Stimulated activated naive CD4-positive, alpha-beta T cell (primary cell): ENCODE measurements at places on chromosomes 13 and 19.

DNA sequence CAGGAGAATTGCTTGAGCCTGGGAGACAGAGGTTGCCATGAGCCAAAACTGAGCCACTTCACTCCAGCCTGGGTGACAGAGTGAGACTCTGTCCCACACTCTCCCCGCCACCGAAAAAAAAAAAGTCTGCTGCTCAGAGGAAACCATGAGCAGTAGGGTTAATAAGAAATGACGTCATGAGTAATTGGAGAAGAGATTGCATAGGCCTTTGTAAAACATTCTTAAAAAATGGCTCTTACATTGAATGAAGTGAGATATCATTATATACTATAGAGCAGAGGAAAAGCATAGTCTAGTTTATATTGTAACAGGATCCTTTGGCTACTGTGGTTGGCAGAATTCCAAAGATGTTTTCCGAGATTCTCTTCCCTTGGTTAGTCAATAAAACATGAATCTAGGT lies 228.2 kb downstream of the PCDH20 start:
- DNase-seq = no peak

GRCh38 chr13:114120591-114121011 lies 11.8 kb downstream of the RASA3 start:
- DNase-seq = no peak

DNA sequence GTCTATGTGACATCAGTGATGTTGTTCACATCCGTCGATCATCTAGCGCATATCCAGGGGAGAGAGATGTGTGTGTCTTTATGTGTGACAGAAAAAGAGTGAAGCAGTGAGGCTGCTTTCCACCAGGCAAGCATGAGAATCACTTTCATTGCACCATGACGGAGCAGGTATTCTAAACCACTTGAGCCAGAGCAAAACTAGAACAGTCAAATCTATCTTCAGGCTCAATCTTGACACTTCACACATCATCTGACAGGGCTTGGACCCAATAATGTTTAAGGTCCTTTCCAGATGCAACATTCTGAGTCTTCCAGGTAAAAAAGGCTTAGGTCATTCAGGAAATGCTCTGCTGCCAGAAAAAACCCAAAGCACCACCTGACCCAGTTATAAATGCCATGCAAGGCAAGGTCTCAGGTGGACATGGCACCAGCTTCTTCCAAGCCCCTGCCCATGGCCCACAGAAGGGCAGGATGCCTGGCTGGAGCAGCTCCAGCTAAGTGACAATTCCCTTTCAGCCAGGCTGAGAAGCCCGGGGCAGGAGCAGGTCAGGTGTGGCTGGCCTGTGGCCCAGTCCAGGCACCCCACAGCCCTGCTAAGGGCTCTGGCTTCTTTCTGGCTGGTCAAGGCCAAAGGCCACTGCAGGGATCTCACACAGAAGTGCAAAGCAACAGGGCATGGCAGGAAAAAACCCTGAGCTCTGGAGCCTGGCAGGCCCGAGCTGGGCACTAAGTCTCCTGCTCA lies 5.0 kb downstream of the ELAVL1 start:
- no peak for DNase-seq

- no peak for DNase-seq
These were observed 14.2 kb upstream of the LENG8 start for GRCh38 chr19:54434873-54435214.

DNA sequence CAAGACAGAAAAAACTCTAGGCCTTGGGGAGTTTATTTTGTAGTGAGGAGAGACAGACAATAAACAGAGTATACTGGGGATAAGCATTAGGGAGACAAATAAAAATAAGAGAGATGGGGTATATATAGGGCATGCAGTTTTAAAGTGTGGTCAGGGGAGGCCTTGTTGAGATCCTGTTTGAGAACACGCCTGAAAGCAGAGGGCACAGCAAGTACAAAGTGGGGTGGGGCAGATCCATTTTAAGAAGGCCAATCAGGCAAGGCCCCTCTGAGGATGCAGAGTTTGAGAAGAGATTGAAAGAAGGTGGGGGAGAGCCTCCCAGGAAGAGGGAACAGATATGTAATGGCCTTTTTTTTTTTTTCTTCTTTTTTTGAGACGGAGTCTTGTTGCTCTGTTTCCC lies 2.1 kb downstream of the PPP2R1A start:
- DNase-seq = no peak

DNA sequence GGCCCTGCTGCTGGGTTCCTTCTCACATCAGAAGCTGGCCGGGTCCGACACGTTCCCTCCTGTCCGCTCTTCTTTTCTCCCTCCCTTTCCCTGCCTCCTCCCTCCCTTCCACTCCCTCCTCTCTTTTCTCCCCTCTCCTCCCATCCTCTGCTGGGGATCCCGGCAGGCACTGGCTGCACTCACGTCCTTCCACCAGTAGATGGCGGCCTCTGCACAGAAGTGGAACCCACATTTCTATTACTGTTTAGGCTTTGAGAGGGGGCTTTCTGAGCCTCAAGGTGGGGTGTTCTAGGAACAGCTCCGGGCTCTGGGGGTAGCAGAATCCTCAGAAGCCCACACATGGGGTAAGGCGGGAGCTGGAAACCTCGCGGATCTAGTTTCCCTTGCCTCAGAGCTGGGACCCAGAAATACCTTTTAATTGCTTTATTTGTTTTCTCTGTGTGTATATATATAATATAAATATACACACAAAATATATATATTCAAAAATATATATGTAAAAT lies 294.2 kb downstream of the ZNF536 start:
- DNase-seq = peak; percentile 6

DNA sequence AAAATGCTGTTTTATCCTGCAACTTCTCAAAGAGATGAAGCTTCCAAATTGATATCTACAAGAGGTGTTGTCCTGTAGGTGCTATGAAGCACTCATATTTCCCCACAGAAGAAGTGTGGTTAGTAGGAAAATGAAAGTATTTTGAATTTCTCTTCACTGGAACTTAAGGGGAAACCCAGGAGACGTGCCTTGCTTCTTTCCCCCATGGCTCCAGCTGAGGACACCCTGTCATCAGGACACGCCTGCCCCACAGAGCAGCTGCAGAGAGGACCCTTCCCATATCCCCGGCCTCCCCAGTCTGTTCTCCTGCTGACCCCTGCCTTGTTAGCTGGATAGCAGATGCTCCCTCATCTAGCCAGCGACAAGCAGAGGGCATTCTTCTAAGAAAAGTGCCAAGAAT lies 371.3 kb downstream of the COG6 start:
- DNase-seq = no peak

DNA sequence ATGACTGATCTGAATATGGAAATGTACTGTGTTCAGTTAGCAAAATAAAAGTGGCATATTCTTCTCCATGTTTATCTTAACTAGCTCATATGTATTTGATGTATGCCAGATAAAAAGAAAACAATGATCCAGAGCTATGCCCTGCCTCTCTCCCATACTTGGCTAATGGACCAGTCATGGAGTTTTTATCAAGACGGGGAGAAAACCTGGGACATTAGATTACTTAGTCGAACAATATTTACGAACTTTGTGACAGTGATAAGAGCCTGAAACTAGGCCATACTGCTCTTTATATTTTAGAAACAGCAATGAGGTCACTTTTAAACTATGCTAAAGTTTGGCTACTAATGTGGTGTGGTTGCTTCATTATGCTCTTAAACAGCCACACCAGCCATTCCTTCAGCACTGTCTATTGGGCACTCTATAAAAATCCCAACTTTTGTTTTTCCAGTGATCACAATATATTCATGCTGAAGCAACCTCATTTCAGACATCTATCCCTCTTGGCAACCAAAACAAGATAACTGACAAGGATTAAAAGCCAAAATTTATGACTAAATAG lies 265.0 kb downstream of the FGF14 start:
- no peak for DNase-seq

DNA sequence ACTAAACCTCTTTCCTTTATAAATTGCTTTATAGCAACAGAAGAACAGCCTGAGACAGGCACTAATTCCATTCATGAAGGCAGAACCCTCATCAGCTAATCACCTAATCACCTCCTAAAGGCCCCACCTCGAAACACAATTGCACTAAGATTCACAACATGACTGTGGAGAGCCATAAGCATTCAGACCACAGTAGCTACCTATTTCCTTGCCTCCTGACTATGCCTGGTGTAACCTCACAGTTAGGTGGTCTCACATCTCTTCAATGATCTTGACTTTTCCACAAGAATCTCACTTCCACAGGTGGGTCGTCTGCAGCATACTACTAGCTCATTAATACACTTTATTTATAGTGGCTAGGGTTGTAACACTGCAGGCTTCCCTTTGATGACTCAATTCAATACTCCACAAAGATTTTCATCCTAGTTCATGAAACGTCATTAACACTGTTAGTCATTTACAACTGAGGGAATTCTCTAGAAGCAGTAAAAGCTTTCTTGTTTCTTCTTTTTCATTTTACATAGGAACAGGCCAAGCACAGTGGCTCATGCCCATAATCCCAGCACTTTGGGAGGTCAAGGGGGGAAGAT lies 27.1 kb downstream of the STK24 start:
- DNase-seq = no peak

GRCh38 chr13:28585561-28585960 lies 73.4 kb upstream of the POMP start:
- DNase-seq = no peak

DNA sequence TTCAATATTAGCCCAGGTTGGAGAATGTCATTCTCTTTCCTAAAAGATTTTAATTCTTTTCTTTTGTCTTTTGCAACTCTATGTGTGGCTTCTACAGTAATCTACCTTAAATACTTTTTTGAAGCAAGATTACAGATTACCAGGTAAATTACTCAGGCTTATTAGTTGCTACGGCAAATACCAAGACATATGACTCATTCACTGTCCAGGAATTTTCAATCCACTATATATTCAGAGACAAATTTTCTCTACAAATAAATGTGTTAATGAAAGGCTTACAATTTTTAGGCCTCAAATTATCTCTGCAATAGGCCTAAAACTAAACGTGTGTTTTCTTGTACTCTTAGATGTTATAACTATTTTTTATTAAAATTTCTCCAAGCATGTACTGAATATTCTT lies 631.3 kb downstream of the DIAPH3 start:
- no peak for DNase-seq

- DNase-seq = no peak
These were observed 29.5 kb upstream of the SACS start for GRCh38 chr13:23462815-23463559.

DNA sequence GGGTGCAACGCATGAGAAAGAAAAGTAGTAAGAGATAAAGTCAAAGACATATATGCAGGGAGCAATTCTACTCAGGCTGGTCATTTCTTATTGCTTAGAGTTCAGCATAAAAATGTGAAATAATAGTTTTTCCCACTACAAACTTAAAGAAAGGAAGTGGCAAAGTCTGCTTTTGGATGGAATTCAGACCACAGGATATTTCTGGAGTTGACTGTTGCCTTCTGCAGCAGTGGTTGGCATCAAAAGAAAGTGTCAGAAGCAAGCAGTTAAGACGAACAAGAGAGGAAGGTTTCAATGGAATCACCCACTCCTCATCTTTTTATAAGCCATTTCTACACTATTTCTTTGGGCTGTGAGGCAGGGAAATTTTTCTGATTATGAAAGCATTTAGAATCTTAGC lies 36.2 kb upstream of the TRPC4 start:
- DNase-seq = no peak

GRCh38 chr19:40690693-40691420 lies 406 bp upstream of the NUMBL start:
- DNase-seq = peak; percentile 89

- no peak for DNase-seq
These were observed 31.9 kb downstream of the CHST8 start for GRCh38 chr19:33653684-33654083.

DNA sequence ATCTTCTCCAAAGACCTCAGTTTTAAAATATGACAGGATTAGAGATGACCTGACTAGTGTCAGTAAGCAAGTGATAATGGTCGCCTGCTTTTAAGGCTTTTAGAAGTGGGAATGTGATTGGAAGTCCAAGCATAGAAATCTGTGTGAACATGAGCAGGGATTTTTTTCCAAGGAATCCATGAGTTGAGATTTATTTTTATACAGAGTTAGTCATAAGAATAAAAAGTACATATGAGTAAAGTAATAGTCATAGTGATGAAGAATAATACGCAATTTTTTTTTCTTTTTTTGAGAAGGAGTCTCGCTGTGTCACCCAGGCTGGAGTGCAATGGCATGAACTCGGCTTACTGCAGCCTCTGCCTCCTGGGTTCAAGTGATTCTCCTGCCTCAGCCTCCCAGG lies 1.6 kb downstream of the ZNF546 start:
- no peak for DNase-seq
